ENCODE measurements at places on chromosomes 4 and X.
A peak's percentile ranks its signal among the peaks of the same experiment; 100 is the strongest.

GRCh38 chrX:153779891-153780677 is 757 bp upstream of the SRPK3 start:
- H3K27me3 ChIP-seq: peaks cover 10% of the 10 kb centered on the region
- H3K4me3 ChIP-seq: no peak overlapping the region
- no peak for DNase-seq
- H3K27ac ChIP-seq: no peak overlapping the region

DNA sequence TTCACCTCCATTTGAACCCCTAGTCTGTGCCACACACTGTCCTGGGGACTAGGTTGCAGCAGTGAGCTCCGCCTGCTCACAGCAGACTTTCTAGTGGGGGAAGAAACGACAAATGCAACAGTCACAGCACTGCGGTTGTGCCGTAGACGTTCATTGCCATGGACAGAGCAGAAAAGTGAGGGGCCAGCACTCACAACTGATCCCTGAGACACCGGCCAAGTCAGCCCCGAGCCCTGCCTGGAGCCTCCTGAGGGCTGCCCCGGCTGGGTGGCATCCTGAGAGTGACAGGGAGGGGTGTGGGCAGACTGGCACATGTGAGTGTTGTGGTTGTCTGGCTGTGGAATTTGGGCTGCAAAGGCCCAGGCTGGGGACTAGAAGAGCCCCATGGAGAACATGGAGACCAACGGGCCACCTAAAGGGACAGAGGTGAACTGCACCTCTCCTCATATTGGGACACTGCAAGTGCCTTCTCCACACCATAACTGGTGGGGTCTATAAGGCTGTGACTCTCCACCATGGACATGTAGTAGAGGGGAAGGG is 4.6 kb downstream of the DUSP9 start:
- no peaks in the 10 kb centered on the region for H3K27me3 ChIP-seq
- H3K4me3 ChIP-seq: no peak overlapping the region
- no peaks in the 10 kb centered on the region for H3K36me3 ChIP-seq
- no peaks in the 10 kb centered on the region for H3K4me1 ChIP-seq
- DNase-seq: no peak
- no peak overlapping the region for H3K27ac ChIP-seq

DNA sequence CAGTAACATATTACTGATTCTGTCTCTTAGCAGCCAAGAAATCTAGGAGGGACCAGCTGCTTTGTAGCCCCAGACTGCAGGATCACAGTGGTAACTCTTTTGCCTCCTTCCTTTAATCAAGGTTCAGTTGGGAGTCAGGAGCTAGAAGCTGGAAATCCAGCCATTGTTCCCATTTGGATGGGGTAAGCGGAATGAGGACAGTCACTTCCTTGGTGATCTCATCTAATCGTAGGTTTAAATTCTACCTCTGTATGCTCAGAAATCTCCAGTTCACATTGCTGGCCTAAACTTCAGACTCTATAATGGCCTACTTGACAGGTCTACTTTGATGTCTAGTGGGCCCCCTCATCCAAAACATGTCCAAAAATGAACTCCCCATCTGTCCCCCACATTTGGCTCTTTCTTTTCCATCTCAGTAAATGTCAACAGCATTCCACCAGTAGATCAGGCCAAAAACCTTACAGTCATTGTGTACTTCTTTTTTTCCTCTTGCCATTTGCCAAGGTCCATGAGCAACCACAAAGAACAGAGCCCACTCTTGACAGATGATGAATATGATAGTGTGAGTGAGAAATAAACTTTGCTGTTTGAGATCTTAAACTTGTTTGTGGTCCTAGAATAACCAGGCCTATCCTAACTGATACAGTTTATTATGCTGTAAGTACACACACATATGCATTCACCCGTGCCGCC is 40.1 kb downstream of the WWC2 start:
- no peak overlapping the region for H3K27ac ChIP-seq
- no peaks in the 10 kb centered on the region for H3K4me1 ChIP-seq
- DNase-seq: no peak
- H3K27me3 ChIP-seq: peaks cover 29% of the 10 kb centered on the region
- H3K4me3 ChIP-seq: no peak overlapping the region

DNA sequence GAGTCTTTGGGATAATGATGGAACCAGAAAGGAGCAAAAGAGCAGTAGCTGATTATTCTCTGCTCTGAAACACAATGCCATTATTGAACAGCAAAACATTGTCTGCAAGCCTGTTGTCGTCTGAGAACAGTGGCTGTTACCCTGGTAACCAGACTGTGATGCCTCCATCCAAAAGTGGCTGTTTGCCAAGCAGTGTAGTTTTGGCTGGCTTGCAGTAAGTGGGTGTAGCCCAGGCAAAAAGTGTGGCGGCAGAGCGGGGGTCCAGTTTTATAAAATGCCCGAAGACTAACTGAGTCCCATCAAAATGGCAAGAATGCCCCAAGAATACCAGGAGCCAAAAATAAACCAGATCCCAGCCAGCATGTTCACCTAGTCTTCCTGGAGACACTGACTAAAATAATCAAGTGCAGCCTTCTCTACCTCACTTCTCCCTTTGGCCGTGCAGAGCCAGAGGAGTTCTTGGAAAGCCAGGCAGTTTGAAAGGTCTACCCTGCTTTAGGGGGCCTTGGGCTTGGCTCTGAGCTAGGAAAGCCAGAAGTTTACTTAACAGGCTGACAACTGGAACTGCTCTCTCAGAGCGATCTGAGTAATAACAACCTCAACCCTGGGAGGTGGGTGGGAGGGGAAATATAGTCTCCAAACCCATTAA is 2.6 kb downstream of the PLP1 start:
- H3K4me3 ChIP-seq: no peak overlapping the region
- H3K36me3 ChIP-seq: no peaks in the 10 kb centered on the region
- no peak overlapping the region for H3K27ac ChIP-seq

- H3K4me1 ChIP-seq: peaks cover 5% of the 10 kb centered on the region
- no peak for DNase-seq
Observed at GRCh38 chrX:43551590-43551989, 104.5 kb upstream of the MAOA start.

DNA sequence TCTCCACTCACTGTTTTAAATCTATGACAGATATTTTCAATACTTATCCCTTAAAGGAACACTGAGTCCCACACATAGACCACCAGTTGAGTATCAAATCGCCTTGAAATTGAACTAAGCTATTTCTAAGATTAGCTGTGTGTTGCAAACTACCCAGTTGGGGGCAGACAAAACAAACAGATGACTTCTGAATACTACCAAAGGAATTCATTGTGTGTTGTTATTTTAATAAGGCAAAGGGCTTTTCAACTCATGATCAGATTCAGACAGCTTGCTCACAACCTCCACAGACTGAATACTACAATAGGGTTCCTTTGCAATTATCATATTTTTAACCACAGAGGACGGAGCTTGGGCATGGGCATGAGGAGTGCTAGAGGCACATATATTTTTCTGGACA is 283.0 kb upstream of the GPC4 start:
- no peaks in the 10 kb centered on the region for H3K4me1 ChIP-seq
- H3K36me3 ChIP-seq: no peaks in the 10 kb centered on the region
- no peak for DNase-seq
- no peaks in the 10 kb centered on the region for H3K27me3 ChIP-seq

- H3K4me3 ChIP-seq: peak overlapping the region; percentile 79
- H3K27ac ChIP-seq: peak overlapping the region; percentile 95
- H3K36me3 ChIP-seq: peaks cover 24% of the 10 kb centered on the region
- no peaks in the 10 kb centered on the region for H3K27me3 ChIP-seq
Observed at GRCh38 chrX:18674417-18674787, 2.5 kb upstream of the RS1 start.

Measured in central memory CD8-positive, alpha-beta T cell (primary cell).